OCI-LY7 (cell line): ENCODE measurements at places on chromosomes 6 and 20. TPM values are rescaled to one million over a fixed set of nuclear protein-coding genes. Genes with fewer than 3 reads are reported as not detected.

Gene TRDN
- total RNA-seq = not detected in 2 replicates

Gene RSPH4A
- total RNA-seq = not detected in 2 replicates

Gene SIGLEC1
- total RNA-seq = 0.11 TPM in 1 of 2 replicates, not detected in the other

Gene LY86
- 45.8 and 62.8 TPM in 2 replicates for total RNA-seq

Gene CLDN20
- not detected in 2 replicates for total RNA-seq

Gene TCP11
- not detected in 2 replicates for total RNA-seq

Gene ATP6V1G2
- 14.1 and 15.9 TPM in 2 replicates for total RNA-seq

DNA sequence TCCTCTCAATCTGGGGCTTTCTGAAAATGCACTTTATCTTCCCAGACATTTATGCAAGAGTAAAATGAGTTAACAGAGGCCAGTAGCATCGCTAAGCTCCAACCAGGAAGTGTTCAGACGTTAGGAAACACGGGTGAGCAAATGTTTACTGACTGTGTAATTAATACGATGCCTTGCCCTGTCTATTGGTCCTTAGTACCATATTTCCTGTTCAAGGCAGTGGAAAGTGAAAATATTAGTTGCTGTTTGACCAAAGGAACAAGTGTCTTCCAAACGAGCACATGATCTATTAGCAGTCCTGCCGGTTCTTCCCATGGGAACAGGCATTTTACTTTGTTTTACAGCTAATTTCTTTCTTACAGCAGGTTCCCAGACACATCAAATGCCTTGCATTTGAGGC, 311.1 kb upstream of the JAG1 start:
- no peak for DNase-seq

- no peak for DNase-seq
Measured at GRCh38 chr6:134466771-134467525, 149.0 kb upstream of the SGK1 start.

GRCh38 chr20:21571841-21572690, 58.2 kb upstream of the NKX2-2 start:
- peak; percentile 40 for DNase-seq

GRCh38 chr6:66103954-66104353, 396.9 kb upstream of the EYS start:
- no peak for DNase-seq

DNA sequence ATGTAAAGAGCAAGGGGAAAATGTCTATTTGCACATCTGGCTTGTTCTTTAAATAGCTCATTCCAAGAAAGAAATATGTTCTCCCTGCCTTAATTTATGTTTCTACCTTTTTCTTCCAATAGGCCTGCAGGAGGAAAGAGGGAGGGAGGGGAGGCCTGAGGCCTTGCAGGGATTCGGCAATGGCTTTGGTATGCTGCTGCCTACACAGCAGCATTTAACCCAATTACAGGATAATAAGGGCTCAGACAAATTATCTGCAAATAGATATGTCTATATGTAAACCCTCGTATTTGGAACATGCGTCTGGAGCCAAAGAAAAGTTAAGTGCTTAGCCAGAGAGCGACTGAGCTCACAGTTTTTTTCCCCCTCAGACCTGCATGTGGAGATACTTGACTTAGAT, 277.2 kb downstream of the CDC5L start:
- DNase-seq = no peak

DNA sequence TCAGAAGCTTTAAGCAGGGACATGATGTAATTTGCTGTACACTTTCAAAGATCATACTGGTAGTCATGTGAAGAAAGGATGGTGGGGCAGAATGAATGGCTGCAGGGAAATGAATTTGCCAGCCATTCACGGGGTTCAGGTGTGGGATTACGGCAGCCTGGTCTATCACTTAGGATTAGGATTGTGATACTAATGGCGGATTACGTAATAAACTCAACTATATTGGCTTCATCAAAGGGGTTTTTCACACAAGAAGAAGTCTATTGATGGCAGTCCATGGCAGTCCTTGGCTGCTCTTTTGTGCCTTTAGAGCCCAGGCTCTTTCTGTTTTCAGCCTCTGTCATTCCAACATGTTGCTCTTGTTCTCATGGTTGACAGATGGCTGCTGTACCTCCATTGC, 12.6 kb upstream of the EEF1E1 start:
- no peak for DNase-seq

DNA sequence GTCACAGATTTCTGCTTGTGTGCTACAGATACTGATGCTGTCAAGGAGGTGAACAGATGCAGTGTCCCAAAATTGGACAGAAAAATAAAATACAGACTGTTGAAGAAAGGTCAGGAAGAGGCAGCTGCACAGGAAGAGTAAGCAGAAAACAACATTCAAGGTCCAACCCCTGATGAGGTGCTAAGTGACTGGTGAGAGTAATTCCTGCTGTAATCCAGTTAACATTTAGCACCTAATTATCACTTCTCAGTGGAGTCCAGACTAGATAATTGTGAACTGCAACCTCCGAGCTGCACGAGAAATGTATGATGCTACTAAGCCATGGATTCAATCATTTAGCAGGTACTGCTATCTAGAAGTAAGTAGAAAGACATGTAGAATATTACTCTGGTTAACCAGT, 36.3 kb upstream of the NRSN1 start:
- no peak for DNase-seq

- no peak for DNase-seq
Measured at GRCh38 chr20:63094767-63095499, 88.2 kb upstream of the BHLHE23 start.

DNA sequence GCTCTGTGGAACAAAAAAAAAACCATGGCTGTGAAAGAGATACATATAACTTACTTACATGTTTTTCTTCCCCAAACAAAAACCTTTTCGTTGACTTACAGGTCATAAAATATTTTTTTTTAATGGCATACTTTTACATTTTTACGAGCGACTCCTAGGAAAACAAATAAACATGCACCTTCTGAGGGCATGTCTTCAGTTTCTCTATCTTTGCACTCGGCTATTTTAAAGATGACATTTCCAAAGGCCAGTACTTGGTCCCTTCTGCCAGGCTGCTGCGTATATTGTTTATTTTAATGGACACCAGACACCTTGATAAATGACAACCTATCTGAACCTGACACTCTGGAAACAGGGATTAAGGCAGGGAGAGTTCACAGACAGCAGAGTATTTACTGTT, 49.4 kb downstream of the PIGU start:
- DNase-seq = no peak

DNA sequence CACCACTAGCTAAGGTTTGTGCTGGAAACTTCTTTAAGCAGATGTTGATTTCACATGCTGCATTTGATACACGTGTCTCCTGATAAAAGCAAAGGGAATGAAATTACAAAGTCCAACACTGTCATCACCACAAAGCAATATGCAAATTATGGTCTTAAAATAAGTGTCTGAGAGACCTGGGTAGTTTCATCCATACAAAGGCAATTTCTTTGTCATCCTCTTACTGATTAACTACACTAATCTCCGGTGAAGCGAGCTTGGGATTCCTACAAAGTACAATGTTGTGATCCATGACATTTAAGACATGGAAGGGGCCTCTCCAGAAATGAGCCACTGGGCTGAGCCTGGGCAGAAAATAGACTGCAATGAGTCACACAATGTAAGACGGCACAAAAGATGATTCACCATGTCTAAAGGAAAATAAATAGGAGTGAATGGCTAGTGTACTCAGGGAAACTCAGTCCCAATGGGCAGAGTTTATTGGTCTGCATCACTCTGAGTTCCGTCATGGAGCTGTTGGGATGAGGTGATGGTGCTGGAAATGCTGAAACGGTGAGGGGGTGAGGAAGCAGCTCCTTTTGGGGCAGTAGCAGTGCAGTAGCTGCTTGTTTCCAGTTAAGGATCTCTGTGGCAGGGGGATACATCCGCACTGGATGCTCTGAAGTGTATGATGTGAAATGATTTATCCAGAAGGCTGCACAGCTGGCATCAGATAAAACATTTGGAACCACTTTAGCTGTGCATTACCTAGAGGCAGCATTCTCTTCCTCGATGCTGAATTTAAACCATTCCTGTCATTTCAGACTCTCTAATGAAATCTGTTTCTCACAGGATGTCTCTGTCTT, 103.3 kb downstream of the IBTK start:
- no peak for DNase-seq

DNA sequence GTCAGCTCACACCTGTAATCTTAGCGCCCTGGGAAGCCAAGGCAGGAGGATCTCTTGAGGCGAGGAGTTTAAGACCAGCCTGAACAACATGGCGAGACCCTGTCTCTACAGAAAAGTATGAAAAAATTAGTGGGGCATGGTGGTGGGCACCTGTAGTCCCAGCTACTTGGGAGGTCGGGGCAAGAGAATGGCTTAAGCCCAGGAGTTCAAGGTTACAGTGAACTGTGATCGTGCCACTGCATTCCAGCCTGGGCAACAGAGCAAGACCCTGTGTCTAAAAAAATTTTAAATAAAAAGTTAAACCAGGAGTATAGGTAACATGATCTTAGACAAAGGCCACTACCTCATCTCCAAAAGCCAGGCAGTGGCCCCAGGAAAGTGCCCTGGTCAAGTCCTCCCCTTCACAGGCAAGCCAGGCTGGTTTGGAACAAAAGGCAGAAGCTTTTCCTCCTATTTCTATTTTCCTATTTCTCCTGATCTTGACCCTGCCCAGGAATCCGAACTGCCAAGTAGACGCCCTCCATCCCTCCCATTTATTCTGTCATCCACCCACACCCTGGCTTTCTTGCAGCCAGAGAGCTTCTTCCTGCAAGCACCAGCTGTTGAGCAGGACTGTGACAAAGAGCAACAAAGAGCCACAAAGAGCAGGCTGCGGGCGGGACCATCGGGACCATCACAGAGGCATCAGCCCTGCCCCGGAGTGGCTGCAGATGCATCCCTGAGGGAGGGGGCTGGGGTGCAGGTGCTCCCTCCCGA, 149.9 kb upstream of the AFDN start:
- DNase-seq = no peak

DNA sequence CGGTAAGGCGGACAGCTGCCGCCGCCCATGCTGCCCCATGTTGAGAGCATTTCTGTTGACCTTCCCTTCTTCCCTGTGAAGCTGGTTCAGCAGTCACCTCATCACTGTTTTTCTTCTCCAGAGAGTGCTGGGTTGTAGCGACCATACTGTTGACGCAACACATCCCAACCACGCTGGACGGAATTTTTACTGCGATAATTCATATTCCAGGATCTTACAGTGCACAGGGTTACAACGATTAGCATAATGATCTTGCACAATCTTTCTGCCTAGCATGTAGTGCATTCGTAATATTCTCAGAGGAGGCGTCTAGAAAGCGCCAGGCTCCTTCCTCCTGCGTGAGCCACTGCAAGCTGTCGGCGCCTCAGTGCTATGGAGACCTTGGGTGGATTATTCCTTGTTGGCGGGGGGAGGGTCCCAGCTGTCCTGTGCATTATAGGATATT, 137.0 kb downstream of the MTHFD1L start:
- no peak for DNase-seq

- DNase-seq = no peak
Measured at GRCh38 chr20:37921341-37921929, 18.5 kb downstream of the VSTM2L start.

DNA sequence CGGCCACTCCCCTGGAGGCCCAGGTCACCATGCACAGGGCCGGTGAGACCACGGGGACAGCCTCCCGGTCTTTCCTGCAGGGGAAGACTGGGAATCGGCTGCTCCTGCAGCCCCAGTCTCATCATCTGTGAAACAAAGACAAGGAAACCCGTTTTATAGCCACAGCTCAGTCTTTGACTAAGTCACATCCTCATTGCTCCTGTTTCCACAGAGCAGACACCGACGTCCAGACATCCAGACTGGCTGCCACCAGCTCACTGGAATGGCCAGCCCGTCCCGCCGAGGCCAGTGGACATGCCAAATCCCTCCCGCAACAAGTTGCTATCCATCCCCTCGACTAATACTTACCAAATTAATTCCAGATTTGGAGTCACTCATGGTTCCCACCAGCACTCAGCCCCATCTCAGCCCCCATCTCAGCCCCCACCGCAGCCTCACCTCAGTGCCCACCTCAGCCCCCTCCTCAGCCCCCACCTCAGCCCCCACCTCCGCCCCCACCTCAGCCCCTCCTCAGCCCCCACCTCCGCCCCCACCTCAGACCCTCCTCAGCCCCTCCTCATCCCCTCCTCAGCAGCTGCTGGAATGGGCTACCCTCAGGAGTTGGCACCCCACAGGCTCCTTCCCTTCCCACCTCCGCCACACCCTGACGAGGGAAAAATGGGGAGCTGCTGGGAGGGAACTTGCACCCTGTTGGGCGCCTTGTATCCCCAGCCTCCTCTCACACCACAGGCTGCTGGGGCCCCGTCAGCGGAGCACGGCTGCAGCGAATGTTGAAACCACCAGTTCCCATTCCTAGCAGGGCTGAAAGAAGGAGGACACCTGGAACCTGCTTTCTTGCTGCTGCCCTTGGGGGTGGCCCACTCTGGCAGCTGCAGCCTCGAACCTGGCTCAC, 48.7 kb downstream of the YTHDF1 start:
- DNase-seq = no peak
